ENCODE measurements at places on chromosomes 11 and 22. TPM values are rescaled to one million over a fixed set of nuclear protein-coding genes. Genes with fewer than 3 reads are reported as not detected.

RFPL2 gene
- total RNA-seq: not detected

GRIA4 gene
- not detected for total RNA-seq

BAD gene
- 77.8 TPM for total RNA-seq

OR8G1 gene
- not detected for total RNA-seq

SCUBE2 gene
- total RNA-seq: 0.18 TPM

KCNQ1OT1 gene
- 0.29 TPM for total RNA-seq
